CD4-positive, alpha-beta memory T cell (primary cell): ENCODE measurements at places on chromosomes 12 and 14.
A peak's percentile ranks its signal among the peaks of the same experiment; 100 is the strongest.

DNA sequence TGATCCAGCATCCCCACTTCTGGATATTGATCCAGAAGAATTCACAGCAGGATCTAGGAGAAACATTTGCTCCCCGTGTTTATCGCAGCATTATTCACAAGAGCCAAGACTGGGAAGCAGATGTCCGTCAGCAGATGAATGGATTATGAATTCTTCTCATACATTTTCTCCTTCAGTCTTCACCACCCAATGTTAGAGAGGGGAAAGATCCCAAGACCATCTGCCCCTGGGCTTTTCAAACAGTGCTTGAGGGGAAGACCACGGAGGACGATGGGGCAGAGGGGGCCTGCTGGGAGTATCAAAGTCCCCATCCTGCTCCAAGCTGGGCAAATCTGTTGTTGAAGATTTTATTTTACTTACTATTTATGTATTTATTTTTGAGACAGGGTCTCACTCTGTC is 41.1 kb downstream of the SERPINA3 start:
- DNase-seq, result no peak

- DNase-seq, result no peak
Observed at GRCh38 chr14:105851716-105852377, 325.5 kb downstream of the TMEM121 start.

DNA sequence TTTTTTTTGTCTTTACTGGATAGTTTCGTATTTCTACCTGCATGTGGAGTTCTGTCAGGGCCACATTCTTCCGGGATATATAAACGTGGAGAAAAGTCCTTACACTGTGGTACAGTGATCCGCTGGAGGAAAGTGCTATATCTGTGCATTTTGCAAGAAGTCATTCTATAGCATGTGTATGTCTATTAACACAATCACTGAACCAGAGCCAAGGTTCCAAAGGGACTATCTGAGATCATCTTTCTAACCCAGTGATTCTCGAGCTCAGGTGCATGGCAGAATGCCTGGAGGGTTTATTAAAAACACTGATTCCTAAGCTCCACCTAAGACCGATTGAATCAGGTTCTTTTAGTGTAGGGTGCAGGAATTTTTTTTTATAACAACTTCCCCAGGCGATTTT is 354.0 kb downstream of the NRXN3 start:
- no peak for DNase-seq

DNA sequence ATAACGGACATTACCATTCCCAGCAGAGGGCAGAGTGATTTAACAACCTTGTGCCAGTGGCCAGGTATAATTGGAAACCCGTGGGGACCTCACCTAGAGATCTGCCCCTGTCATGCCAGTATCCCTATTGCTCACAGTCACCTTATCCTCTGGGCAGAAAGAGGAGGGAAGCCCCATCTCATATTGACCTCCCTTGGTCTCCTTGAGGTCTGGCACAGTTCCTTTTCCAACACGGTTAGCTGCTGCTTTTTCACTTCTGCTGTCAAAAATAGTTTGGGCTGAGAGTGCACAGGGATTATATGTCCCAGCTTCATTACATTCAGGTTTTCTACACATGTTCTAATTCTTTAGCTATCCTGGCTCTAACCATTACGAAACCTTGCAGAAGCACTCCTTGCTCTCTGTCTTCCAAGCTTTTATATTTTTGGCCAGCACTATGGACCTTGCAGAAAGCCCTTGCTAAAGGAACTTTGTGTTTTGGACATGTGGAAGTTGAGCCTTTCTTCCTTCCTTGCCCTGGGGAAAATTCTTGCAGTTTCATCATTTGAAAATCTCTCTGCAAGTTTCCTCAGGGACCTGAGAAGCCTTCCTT is 111.7 kb upstream of the MIS18BP1 start:
- no peak for DNase-seq

- DNase-seq, result no peak
Observed at GRCh38 chr14:26925876-26926584, 328.2 kb upstream of the NOVA1 start.

- DNase-seq, result no peak
Observed at GRCh38 chr12:1870998-1871917, 47.2 kb downstream of the CACNA2D4 start.

GRCh38 chr12:122228092-122228491 is 2.2 kb upstream of the DIABLO start:
- no peak for DNase-seq

DNA sequence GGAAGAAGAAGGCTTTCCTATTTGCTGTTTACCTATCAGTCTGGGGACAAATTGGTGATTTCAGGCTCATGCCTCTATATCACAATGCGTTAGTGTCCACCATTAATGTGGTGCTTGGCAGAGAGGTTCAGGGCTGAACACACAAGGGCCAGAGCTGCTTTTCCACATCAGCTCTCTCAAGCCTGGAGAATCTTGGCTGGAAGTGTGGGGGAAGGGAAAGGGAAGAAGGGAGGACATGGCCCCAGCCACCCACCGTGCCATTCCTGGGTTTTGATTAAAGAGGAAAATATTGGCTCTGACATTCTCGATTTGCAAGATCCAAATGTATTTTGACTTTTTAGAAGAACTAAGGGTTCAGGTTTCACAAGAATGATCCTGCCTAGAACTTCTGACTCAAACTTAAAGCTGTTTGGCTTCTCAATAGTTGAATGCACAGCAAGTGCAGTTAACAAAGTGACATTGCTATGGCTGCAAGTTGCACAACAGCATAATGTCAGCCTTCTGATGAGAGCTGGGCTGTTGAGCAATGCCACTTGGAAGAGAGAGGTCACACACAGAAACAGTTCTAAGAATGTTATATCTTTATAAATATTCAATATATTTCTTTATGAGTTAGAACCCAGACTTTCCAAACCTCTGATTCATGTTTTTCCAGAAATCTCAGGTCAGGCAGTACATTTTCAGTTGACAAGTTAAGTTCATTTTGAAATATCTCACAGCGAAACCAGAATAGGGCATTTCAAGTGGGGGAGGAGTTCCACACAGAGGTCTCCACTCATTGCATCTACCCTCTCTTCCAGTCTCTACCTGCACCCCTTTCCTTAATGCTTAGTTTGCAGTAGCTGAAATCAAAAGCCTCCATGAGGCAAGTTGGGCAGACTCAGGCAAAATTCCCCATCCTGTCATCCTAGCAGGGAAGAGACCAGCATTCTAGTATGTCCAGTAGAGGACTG is 25.3 kb downstream of the IGF1 start:
- no peak for DNase-seq

DNA sequence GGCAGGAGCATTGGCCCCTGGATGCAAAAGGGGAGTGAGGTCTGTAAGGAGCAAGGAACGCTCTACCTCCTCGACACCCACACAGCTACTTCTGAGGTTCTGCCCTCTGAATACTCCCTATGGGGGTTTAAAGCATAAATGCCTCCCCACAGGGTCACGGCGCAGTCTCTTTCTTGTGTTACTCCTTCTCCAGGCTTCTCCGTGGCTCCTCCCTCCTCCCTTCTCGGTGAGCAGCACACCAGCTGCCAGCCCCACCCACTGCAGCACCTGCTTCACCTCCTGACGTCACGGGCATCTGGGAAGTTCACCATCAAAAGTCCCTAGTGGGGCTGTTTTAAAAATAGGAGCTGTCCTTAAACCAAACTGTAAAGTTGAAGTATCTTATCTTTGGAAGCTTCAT is 67.3 kb downstream of the SPTB start:
- DNase-seq, result peak; percentile 48

DNA sequence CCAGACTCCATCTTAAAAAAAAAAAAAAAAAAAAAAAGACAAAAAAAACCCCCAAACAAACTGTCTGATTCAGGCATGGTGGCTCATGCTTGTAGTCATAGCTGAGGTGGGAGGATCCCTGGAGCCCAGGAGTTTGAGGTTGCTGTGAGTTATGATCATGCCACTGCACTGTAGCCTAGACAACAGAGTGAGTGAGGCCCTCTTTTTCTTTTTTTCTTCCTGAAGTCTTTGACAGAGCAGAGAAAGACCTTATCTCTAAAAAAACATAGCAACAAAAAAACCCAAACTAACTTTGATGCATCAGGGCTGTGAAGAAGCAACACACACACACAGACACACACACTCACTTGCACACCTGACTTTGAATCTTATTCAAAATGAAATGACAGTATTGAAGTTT is 7.7 kb upstream of the AMN1 start:
- peak; percentile 82 for DNase-seq

DNA sequence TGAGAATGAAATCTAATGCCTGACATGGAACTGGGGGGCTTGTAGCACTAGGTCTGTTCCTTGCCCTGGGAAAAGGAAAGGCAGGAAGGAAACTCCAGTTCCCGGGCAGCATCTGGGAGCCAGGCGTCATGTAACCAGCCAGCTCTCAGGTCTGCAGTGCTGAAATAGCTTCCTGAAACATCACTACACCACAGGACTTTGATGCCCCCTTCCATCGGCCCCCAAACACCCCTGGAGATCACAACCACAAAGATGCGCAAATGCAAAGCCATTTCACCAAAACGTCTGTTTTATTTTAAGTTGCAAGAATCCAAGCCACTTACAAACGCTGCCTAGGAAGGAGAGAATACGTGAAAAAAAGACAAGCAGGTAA is 40.9 kb downstream of the KCTD10 start:
- no peak for DNase-seq

DNA sequence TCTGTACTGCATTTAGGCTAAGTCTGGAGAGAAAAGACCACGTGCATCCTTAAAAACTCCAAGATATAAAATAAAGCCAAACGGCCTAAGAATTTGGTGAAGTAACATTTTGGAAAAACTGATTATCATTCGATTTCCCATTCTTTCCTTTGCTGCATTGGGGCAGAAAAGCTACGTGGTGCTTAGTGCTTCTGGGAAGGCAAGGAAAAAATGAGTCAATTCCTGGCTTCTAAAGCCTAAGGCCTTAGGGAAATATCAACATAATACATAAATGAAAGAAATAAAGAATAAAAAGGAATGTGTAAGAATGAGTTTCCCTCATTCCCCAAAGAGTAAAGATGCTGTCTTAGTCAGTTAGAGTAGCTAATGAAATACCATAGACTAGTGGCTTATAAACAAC is 520.5 kb downstream of the GLT1D1 start:
- no peak for DNase-seq

DNA sequence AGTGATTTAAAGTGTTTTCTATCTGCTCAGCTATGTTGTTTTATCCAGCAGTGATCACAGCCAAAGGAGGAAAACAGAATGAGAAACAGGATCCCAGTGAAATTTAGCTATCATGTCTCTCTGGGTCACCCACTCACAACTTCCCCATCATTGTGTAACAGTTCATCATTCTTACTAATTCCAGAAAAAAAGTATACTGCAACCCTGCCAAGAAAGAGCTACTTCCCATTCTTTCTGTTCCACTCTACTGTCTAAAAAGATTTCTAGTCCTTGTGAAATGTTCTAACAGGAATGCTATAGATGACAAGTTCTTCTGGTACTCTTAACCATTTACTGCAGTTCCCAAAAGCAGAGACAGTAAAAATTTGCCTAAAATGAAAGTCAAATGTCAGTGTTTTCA is 39.2 kb upstream of the CD163 start:
- DNase-seq, result no peak

DNA sequence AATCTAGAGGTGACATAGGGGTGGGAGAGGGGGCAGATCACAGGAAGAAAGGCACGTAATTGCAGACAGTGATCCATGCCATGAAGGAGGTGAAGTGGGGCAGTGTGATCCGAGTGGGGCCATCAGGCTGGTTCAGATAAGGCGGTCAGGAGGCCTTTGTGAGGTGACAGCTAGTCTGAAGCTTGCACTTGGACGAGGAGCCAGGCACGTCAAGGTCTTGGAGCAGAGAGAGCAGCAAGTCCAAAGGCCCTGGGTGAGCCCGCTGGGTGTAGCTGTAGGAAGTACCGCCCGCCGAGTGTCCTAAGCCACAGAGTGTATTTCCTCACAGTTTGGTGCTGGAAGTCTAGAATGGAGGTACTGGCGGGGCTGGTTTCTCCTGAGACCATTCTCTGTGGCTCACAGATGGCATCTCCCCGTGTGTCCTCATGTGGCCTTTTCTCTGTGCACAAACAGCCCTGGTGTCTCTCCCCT is 23.6 kb downstream of the RHOF start:
- DNase-seq, result no peak

DNA sequence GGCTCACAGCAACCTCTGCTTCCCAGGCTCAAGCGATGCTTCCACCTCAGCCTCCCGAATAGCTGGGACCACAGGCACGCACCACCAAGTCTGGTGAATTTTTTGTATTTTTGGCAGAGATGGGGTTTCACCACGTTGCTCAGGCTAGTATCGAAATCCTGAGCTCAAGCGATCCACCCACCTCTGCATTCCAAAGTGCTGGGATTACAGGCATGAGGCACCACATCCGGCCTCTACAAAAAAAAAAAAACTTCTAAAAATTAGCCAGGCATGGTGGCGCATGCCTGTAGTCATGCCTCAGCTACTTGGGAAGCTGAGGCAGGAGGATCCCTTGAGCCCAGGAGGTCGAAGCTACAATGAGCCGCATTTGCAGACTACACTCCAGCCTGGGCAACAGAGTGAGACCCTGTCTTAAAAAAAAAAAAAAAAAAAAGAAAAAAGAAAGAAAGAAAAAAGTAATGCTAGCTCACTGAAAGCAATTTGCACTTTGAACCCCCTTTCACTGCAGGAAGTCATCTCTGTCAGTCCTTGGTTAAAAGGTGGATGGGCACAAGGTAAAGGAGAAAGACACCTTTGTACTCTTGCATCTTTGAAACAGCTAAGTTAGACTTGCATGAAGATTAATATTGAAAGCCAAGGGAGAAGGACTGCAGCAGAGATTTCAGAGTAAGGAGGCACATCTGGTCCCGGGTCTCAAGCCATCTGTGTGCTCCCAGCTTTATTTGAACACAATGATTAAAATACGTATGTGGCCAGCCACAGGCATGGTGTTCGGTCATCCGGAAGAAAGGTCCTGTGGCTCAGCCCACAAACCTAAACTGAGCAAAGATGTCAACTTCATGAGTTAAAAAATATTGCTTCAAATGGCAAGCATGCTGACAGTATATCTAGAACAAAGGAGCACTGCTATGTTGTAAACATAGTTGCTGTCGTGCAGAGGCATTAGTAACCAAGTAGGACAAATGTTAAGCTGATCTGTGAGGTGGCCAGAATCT is 103.8 kb upstream of the HMGA2 start:
- DNase-seq, result no peak

DNA sequence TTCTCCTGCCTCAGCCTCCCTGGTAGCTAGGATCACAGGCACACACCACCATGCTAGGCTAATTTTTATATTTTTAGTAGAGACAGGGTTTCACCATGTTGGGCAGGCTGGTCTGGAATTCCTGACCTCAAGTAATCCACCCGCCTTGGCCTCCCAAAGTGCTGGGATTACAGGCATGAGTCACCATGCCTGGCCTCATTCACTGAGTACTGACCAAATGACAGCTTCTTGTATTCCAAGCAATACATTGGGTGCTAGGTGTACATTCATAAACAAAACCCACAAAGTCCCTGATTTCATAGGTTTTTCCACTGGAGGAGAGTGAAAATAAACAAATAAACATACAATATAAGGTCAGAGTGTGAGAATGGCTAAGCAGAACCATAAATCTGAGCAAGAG is 136.3 kb downstream of the HELB start:
- no peak for DNase-seq

DNA sequence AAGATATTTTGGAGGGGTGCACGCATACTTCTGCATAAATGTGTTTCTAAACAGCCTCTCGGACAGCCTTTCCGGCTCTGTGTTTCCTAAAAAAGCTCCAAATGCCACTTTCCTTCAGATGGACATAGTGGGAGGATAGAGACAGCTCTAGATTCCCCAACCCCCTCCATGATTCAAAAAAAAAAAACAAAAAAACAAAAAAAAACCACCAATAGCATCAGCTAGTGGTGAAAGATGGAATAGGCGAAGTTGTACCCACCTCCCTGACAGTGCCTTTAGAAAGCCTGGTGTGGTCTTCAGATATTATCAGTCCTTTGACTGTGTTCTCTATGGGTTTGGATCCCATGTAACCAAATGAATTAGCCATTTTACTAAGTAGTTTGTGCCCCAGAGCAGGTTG is 94.1 kb downstream of the PHETA1 start:
- DNase-seq, result no peak
